ENCODE measurements at places on chromosomes 11 and 22.

DNA sequence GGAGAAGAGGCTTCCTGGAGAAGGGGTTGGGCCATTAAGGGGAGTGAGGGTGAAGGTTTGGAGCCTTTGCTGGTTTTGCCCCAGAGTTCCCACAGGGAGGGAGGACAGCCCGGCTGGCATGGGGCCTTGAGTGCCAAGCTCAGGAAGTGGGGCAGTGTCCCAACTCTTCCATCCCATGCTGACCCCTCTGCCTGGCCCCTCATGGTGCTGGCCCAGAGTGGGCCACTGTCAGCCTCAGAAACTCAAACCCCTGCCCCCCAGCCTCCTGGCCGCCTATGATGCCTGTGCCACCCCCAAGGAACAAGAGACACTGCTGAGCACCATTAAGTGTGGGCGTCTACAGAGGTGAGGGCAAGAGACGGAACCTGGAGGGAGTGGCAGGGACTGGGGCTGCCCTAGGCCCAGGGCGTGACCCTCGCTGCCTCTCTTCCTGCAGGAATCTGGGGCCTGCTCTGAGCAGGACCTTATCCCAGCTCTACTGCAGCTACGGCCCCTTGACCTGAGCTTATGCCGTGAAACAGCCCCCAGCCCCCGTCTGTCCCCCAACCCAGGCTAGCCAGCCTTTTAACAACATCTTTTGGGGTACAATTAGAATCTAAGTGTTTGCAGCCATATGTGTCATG lies 5.4 kb downstream of the MUS81 start:
- no peak for DNase-seq

DNA sequence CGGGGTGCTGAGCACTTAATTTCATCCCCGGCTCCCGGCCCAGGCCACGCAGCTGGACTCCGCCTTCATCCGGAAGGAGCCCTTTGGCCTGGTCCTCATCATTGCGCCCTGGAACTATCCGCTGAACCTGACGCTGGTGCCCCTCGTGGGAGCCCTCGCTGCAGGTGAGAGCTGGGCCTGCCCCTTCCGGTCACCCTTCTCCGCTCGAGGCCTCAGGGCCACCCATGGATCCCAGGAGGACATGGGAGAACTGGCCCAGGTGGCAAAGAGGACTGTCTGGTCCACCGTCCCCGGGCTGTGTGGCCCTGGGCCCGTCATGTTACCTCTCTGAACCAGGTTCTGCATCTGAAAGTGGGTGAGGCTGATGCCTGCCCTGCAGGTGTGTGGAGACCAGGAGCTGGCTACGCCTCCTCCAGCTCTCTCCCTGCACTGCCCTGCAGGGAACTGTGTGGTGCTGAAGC lies 8.6 kb downstream of the ALDH3B1 start:
- DNase-seq: no peak

GRCh38 chr11:18352581-18352980 lies 30.2 kb downstream of the GTF2H1 start:
- DNase-seq: no peak

DNA sequence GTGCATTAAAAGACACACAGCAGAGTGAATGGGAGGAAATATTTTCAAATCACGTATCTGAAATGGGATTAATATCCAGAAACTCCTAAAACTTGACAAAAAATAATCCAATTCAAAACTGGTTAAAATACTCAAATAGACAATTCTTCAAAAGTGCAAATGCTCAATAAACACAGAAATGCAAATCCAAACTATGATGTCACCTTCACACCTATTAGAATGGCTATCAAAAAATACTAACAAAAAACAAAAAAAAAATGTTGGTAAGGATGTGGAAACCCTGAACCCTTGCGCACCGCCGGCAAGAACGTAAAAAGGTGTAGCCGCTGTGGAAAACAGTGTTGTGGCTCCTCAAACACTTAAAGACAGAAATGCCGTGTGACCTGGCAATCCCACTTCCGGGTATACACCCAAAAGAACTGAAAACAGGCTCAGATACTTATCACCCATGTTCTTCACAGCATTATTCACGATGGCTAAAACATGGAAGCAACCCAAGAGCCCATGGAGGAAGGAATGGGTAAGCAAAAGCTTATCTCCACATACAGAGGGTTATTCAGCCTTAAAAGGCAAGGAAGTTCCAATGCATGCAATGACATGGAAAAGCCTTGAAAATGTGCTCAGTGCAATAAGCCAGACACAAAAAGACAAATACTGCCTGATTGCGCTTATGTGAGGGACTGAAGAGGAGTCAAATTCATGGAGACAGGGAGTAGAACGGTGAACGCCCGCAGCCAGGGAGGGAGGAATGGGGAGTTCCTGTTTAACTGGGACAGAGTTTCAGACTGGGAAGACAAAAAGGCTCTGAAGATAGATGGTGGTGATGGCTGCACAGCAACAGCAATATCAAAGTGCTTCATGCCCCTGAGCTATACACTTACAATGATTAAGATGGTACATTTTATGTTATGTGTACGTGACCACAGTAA lies 19.6 kb downstream of the BRD1 start:
- DNase-seq: peak; percentile 62

- DNase-seq: no peak
These were observed 14.2 kb upstream of the OMP start for GRCh38 chr11:77088236-77089003.

DNA sequence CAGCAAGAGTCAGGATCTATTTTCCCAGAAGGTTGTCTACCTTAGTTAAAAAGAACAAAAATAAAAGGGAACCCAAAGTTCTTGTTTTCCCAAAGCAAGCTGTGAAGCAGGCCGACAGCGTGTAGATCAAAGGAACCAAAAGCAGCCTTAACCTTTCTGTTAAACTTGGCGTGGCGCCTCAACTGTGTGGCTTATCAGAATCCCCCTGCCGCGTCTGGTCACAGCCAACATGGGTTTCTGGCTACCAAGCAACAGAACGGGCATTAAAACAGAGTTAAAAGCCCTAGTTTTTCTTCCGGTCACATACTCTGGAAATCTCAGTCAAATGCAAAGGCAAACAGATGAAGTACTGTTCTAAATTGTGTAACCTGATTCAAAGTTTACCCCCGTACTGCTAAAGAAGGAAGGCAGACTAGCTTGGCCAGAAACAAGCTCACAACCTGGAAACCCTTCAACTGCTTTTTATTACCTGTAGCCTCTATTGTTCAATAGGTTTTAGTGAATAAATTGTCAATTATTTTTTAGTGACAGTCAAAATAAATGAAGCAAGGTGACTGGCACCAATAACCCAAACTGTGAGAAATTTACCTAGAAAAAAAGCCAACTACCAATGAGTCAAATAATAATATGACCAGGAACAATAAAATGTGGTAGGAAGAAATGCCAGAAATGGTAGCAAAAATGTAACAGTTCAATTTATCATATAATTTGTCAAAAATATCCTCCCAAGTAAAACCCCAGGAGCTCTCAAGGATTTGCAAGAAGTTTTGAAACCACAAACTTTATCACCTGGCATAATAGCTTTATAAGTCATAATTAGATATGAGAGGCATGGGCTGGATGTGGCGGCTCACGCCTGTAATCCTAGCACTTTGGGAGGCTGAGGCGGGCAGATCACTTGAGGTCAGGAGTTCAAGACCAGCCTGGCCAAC lies 21.4 kb downstream of the CHKA start:
- DNase-seq: peak; percentile 63

DNA sequence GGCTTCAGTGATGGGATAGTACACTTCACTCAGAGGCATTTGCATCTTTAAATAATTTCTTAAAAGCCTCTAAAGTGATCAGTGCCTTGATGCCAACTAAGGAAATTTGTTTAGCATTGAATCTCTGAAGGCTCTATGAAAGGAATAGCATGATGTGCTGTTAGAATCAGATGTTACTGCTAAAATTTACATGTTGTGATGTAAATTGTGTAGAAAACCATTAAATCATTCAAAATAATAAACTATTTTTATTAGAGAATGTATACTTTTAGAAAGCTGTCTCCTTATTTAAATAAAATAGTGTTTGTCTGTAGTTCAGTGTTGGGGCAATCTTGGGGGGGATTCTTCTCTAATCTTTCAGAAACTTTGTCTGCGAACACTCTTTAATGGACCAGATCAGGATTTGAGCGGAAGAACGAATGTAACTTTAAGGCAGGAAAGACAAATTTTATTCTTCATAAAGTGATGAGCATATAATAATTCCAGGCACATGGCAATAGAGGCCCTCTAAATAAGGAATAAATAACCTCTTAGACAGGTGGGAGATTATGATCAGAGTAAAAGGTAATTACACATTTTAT lies 4.6 kb downstream of the MALAT1 start:
- no peak for DNase-seq

GRCh38 chr22:37639070-37639760 lies at the start of gene SH3BP1:
Gene SH3BP1, plus strand, starts transcription at chr22:37639669. Its CDS starts 119 bp downstream, at chr22:37639788.
- DNase-seq: peak; percentile 76

DNA sequence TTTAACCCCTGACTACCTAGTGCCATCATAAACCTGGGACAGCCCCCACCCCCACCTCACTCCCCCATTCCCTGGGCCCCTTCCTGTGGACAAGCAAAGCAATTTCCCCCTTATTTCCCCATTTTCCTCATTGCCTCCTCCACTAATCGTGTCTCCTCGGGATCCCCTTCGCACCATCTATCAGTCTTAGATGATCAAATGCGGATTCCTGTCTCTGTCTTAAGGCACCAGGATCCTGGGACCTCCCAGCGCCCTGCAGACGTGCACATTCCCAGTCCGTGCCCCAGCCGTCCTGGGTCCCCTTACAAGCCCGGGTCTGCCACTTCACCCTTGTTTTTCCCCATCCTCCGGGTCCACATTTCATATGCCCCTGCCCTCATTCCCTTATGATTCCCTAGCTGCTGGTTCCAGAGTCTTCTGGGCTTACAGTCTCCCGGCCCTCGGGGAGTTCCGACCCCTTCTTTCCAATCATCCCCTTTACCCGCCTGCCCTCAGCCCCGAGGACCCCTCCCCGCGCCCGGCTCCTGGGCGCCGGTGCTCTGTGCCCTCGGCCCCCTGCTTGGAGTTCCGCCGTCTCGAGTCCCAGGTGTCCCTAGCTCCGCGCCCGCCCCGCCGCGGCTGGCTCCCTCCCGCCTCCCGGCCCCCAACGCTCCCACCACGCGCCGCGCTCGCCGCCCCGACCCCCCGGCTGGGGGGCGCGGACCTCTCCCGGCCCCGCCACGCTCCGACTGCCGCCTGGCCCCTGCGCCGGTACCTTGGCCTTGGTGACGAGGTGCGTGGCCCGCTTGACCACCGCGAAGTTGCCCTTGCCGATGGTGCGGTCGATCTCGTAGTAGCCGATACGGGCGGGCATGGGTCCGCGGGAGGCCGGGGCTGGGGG lies 599 bp downstream of the SIK3 start:
- DNase-seq: peak; percentile 57

- peak; percentile 52 for DNase-seq
These were observed 22.6 kb downstream of the MOV10L1 start for GRCh38 chr22:50112151-50113118.

DNA sequence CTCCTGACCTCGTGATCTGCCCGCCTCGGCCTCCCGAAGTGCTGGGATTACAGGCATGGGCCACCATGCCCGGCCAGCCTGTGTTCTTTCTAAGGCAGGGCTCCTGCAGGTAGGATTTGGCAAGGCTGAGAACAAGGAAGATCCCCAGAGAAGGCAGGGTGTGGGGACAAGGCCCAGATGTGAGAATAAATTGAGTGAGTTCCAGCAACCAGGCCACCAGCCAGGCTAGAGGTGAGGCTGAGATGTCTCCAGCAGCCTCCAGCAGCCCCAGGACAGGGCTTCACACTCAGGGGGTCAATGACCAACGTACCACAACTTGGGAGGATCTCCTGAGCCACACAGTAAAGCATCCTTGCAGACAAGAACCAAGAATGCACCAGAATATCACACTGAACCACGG lies 75.1 kb downstream of the BUD13 start:
- DNase-seq: no peak

- DNase-seq: no peak
These were observed 36.8 kb upstream of the SMTN start for GRCh38 chr22:31044262-31044861.
